Stimulated activated CD4-positive, alpha-beta T cell treated with anti-CD3 and anti-CD28 coated beads, Interleukin-4, amount 100 ng/mL, for 4 hours (primary cell): ENCODE measurements at places on chromosomes 7 and 10.
A peak's percentile ranks its signal among the peaks of the same experiment; 100 is the strongest.

DNA sequence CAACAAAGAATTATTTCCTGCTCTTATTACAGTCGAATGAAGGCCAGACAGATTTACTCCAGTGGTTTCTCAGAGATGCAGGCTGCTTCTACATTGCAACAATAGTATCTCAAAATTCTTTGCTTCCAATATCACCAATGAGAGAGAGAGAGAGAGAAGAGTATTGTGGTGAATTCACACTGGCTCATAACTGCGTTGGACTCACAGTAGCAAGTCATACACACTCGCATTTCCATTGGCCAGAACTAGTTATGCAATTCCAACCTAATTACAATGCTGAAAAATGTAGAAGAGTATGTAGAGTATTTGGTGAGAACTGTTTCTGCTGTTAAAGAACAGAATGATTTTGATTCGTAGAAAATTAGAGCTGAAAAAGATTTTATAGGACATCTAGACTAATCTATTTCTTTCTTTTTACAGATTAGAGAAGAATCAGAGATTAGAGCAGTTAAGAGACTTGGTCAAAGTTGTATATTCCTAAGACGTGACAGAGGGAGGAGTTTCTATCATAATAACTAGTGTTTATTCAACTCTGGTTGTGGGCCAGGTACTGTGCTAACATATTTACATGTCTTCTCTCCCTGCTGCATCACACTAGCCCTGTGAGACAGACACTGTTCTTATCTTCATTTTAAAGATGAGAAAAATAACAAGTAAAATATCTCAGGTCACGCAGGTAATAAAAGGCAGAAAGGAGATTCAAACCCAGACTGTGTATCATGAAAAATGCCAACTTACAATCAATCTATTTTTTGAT lies 34.6 kb upstream of the PDK4 start:
- DNase-seq, result no peak

DNA sequence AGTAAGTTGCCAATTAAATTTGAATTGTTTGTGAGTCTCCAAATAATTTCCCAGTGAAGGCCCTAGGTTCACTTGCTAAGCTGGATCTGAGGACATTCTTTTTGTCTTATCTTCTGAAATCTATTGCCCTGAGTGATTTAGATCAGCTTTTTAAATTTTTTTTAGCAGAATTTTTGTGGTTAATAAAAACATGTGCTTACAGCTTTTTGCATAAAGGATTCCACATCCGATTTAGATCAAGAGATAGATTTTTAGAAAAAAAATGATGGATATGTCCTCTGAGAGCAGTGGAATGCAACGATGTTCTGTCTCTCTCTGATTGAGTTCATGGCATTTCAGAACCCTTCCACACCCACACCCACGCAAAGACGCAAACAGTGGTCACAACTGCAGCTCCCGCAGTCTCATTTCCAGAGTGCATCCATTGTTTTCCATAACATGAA lies 358.8 kb downstream of the SUGCT start:
- DNase-seq, result no peak

- DNase-seq, result no peak
Observed at GRCh38 chr10:123019941-123020703, 11.3 kb downstream of the ACADSB start.

DNA sequence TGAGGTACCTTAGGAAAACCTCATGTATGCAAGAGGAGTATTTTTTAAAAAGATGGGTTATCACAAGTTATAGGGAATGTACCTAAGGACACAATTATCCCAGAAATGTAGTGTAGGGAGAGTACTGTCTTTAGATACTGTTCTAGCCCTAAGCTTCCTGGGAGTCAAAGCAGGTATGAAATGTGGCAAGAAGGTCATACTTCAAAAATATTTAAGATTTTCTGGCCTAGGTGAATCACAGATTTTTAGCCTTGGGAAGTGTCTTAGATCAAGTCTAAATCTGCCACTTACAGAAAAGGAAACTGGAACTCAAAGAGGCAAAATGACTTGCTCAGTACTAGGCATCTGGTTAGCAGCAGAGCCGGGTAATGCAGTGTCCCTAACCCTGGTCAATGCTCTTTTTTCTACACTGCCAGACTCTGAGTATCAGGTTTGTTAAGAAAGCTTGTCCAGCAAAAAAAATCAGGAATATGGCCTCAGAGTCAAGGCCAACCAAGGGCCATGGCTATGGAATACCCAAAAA lies 13.9 kb downstream of the PIK3AP1 start:
- DNase-seq, result no peak

DNA sequence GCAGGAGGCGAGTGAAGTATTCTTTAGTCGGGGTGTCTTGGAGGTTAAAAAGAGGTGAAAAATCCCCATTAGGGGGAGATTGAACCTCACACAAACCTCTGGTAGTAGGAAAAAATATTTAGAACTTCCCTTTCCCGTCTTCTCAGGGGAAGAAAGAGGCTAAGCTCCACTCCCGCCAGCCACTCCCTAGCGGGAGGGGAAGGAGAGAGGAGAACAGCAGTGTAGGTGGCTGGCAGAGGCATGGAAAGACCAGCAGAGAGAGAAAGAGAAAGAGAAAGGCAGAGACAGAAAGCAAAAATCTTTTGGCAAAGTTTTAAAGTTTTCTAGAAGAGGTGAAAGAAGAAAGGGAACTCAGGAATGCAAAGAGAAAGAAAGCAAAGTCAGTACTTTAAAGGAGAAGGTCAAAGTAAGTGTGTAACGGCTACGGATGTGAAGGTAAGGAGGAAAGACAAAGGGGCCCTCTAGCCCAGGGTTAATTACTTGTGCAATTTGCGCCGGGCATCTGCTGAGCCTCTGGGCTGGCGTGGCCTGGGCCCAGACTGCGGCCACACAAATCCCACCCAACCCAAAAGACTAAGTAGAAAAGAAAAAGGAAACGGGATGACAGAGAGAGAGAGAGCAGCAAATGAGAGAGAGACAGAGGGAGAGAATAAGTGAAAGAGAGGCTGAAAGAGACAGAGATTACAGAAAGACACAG lies 72.3 kb upstream of the ZNF746 start:
- no peak for DNase-seq

GRCh38 chr7:83524277-83525075 lies 124.5 kb downstream of the SEMA3E start:
- no peak for DNase-seq

GRCh38 chr10:91924212-91925021 lies 847 bp downstream of the BTAF1 start:
- DNase-seq, result no peak

DNA sequence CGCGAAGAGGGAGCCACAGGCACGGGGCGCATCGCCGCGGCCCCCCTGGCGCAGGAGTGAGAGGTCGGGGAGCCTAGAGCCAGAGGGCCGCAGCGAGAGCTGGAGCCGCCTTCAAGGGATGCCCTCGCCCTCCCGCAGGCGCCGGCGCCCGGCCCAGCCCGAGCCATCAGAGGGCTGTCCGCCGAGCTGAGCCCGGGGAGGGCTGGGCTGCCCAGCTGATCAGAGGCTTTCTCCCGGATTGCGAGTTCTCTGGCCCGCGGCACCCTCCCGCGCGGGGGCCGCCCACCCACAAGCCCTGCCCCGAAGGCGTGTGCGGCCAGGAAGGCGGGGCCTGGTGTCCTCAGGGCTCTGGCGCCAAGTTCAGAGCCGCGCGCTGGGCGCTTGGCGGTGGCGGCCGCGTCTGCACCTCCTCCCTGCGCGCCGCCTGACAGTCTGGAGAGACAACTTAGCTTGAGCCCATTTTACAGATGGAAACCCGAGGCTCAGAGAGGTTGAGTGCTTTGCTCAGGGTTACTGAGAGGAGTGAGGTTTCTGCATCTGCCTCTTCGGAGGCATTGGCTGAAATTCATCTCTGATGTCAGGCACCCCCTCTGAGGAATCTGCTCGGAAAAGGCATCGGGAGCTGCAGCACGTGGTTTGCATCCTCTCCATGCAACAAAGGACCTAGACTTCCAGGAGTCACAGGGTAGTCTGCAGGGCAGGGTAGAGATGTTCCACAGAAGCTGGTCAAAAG lies 3.8 kb upstream of the ANTXRL start:
- DNase-seq, result peak; percentile 59

DNA sequence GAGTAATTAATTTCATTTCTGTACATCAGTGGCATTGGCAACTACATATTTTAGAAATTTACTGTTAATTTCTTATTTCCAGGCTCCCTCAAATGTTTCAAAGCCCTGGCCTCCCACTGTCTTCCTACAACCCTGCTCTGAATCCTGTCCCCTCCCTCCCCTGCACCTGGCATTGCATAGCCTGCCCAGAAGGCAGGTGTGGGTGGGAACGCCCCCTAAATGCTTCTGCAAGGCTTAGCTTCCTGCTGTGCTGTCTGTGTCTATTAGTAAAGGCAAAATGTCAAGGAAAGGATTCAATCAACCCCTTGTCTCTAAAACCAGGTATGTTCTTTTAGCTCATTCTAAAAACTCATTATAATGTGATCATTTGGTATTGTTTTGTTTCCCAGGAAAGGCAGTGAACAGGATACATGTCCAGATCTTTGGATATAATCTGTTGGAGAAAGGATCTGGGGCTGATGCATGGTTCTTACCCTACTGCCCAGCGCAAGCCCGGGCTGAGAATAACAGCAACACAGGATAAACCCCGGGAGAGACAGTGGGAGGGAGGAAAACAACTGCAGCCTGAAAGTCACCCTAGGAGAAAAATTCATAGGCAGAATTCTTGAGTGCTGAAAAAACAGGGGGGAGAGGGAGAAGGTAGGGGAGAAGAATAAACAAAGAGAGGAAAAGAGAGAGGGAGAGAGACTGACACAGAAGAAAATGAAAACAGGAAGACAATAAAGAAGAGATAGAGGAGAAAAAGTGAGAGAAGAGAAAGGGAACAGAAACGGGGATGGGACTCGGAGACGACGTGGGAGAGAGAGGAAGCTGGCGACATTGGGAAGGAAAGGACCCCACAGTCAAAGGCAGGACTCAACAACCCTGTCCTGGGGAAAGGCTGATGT lies 589 bp downstream of the ZNF488 start:
- DNase-seq, result no peak

- no peak for DNase-seq
Observed at GRCh38 chr7:115822801-115823200, 207.8 kb downstream of the TFEC start.

GRCh38 chr10:118958984-118959925 lies 70.3 kb upstream of the NANOS1 start:
- DNase-seq, result no peak

GRCh38 chr7:155311826-155312537 lies 14.3 kb downstream of the INSIG1 start:
- DNase-seq, result no peak

DNA sequence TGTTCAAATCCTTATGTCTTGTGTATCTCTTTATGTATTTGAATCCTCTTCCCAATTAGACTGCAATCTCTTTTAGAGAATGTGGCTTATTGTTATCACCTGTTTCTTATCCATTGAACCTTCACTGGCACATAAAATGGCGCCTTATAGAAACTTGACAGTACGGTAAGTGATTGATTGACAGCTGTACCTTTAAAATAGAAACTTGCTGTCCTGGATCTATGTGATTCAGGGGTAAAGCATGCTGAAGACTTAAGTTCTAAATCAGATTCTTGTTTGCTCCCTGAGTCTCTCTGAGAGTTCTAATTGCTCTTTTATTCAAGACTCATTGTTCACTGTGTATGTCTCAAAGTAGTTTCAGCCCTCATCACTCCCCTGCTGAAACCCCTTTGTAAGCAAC lies 91.3 kb downstream of the CACNB2 start:
- no peak for DNase-seq

DNA sequence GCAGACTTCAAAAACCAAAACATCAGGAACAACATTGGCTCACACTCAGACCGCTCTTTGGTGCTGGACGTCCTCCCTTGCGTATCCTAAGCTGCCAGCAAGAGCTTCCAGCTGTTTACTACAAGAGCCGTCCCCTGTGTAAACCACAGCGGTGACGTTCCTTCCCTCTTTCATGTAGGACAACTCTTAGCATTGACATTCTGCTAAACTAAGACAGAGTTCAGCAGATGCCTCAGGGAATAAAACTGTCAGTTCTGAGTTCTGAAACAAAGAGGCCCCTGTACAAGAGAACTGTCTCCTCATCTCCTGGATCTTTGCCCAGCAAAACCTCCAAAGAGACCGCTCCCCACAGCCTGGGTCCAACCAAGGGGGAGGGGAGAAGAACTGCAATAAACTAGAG lies 57.8 kb upstream of the OPALIN start:
- DNase-seq, result no peak

DNA sequence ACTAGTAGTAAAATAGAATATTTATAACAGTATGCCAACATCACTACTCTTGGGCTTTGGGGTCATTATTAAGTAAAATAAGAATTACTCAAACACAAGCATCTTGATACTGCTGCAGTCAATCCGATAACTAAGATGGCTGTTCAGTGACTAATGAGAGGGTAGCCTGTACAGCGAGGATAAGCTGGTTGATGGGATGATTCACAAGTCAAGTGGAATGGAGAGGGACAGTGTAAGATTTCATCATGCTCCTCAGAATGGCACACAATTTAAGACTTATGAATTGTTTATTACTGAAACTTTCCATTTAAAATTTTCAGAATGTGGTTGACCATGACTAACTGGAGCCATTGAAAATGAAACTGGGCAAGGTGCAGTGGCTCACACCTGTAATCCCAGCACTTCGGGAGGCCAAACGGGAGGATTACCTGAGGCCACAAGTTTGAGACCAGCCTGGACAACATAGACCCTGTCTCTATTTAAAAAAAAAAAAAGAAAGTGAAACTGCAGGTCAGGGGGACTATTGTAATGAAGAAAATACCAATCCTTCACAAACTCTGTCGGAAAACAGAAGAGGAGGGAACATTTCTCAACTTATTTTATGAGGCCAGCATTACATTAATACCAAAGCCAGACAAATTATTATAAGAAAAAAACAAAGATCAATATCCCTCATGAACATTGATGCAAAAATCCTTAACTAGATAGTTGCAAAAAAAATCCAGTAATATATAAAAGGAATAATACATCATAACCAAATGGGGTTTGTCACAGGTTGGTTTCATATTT lies 11.2 kb downstream of the AVL9 start:
- no peak for DNase-seq

- no peak for DNase-seq
Observed at GRCh38 chr7:111835066-111835465, 272.8 kb upstream of the IMMP2L start.

DNA sequence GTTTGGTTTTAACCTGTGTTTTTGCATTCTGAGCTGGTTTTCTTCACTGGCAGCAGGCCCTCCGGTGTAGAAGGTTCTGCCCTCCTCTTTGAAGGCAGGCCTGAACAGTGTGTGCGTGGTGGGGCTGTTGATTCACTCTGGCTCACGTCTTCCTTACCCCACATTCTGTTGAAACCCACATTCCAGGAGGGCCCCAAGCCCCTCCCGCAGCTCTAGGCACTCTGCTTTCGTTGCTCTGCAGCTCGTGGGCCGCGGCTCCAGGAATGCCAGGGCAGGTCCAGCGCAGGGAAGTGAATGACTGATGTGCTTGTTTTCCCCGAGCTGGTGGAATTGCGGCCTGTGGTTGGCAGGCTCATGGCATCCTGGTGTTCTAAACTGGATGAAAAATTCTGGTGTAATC lies 49.0 kb downstream of the HTRA1 start:
- no peak for DNase-seq

GRCh38 chr7:74001150-74001494 lies 26.9 kb upstream of the ELN start:
- DNase-seq, result no peak
